ENCODE measurements at places on chromosomes 6 and 20. TPM values are rescaled to one million over a fixed set of nuclear protein-coding genes. Genes with fewer than 3 reads are reported as not detected.

- no peak for DNase-seq
These were observed 95.6 kb upstream of the FOXO3 start for GRCh38 chr6:108465098-108465495.

DNA sequence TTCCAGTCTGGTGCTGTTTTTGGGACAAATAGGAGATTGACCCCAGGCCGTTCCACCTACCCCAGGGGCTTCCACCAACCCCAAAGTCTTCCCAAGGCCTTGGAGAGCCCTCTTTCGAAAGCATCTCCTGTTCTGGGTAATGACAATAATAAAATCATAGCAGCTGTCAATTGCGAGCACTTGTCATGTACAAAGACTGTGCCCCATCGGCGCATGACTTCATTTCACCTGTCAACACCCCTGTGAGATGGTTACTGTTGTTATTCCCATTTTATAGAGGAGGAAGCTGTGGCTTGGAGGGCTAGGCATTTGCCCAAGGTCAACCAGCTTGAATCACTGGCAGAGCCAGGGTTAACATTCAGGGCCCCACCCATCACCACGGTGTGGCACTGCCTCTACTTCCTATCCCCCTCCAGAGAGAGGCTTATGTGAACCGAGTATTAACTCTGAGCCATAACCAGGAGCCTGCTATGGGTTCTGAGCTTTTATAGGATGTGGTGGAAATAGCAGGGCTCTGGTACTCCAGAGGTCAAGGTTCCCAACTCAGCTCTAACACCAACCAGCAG lies 51.2 kb downstream of the HNF4A start:
- DNase-seq: no peak

The RTEL1 gene
- 26.7 TPM for total RNA-seq

- DNase-seq: no peak
These were observed 85.6 kb downstream of the GPR6 start for GRCh38 chr6:110063594-110064263.

GRCh38 chr6:29927841-29928388 lies 14.4 kb upstream of the HLA-A start:
- no peak for DNase-seq

- no peak for DNase-seq
These were observed 8.1 kb upstream of the FAM50B start for GRCh38 chr6:3841066-3841454.

The FNDC11 gene
- total RNA-seq: 0.32 TPM

The SDC4 gene
- 345 TPM for total RNA-seq

GRCh38 chr20:45346291-45346718 lies 1.9 kb downstream of the SDC4 start:
- no peak for DNase-seq

The LCA5 gene
- total RNA-seq: 5.4 TPM

DNA sequence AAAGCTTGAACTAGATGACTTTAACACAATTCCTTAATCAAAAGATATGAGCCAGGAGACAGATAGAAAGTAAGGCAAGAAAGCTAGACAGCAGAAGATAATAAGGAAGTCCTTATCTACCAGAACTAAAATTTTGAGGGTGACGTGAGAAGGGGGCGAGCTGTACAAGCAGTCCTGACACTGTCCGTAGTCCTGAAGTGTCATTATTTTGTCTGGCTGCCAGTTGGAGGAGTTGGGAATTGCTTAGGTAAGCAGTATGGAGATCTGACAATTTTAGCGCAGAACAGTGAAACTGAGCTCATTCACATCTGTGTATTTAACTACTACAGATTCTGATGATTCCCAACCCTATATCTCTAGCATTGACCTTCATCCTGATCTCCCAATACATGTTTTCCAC lies 25.8 kb upstream of the CEP85L start:
- no peak for DNase-seq

DNA sequence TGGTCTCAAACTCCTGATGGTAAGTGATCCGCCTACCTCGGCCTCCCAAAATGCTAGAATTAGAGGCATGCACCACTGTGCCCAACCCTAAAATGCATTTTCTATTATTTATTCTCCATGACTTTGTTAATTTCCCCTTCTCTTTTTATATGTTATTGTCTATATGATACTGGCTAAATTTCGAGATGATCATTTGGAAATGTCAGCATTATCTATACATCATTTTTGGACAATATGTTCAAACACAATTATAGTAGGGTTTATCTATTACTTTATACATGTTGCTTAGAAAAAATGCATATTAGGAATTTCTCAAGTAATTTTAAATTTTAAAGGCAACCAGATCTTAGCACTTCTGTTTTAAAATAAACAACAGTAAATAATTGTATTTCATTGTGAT lies 34.4 kb upstream of the HIVEP1 start:
- DNase-seq: no peak

The SLC16A10 gene
- 12.3 TPM for total RNA-seq

DNA sequence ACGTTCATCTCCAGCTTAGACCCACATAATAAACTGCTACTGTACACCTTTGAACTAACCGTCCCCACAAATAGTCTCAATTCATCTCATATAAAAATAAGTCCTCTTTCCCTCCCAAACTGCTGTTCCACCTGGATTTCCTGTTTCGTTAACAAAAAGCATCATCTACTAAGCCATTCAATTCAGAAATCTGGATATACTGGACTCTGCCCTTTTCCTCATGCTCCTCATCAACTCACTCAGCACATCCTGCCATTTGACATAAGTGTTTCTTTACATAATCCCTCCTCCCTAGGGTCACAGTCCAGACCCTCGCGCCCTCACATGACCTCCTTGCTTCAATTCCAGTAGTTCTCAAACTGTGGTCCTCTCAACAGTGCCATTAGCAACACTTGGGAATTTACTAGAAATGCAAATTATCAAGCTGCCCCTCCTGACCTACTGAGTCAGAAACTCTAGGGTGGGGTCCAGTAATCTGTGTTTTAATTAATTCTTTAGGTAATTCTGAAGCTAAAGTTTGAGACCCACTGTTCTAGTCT lies 4.5 kb downstream of the MKKS start:
- no peak for DNase-seq

GRCh38 chr6:43386492-43386891 lies 17.0 kb upstream of the ZNF318 start:
- DNase-seq: no peak

- DNase-seq: no peak
These were observed 164.5 kb downstream of the ERMARD start for GRCh38 chr6:169915769-169916550.

DNA sequence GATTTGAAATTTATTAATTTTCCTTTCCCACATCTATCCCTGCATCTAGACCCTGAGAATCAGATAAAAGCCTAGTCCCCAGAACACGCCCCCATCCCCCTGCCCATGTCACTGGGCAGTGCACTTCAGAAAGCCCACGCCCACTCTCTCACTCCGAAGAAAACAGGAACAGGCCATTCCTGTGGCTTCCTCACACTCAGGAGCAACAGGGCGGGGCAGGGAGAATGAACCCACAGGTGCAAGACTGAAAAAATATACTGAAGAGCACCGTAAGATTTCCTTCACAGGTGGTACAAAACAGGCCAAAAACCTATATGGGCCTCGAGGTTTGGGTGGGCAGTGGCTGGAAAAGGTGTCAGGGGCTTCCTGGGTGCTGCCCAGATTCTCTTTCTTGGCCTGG lies 3.4 kb downstream of the OXT start:
- DNase-seq: no peak

The DNAH8 gene
- 0.17 TPM for total RNA-seq

DNA sequence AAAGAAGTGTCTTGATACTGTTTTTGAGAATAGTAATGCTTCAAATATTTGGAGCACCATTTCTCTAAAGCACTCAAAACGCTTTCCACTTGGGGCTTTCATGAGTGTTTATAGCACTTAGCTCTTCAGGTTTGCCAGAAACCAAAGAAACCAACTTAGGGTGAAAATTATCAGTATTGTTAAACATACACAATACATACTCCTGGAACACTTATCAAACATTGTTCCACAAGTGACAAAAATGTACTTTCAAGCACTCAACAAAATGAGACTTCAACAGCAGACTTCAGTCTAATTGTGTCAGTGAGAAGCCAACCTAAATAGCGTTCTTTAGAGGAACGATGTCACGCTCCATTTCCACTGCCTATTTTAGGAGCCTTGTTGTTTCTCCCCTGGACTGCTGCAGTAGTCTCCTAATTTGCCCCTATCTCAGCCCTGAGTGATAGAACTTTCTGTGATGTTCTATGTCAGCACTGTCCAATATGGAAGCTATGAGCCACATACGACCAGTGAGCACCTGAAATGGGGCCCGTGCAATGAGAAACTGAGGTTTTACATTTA lies 461.3 kb downstream of the KIF16B start:
- no peak for DNase-seq

GRCh38 chr6:152180601-152181000 lies 373.1 kb downstream of the ESR1 start:
- DNase-seq: no peak

The RRAGD gene
- total RNA-seq: 44.0 TPM
